ENCODE measurements at places on chromosomes 13 and 19. TPM values are rescaled to one million over a fixed set of nuclear protein-coding genes. Genes with fewer than 3 reads are reported as not detected.

The COX6B2 gene
- not detected for total RNA-seq

The NRTN gene
- total RNA-seq = 0.13 TPM

The NBEA gene
- total RNA-seq = 3.6 TPM

The ZNF675 gene
- total RNA-seq = 8.7 TPM

The CELF5 gene
- total RNA-seq = not detected

The NKPD1 gene
- 0.13 TPM for total RNA-seq

The CCNA1 gene
- 127 TPM for total RNA-seq

The TUBA3C gene
- total RNA-seq = not detected

The KIRREL2 gene
- total RNA-seq = 0.04 TPM

The ZNF471 gene
- 1.8 TPM for total RNA-seq

The PSPC1 gene
- total RNA-seq = 86.8 TPM

The FFAR3 gene
- not detected for total RNA-seq

The LYL1 gene
- 45.2 TPM for total RNA-seq

The QPCTL gene
- total RNA-seq = 18.7 TPM

The CEACAM20 gene
- not detected for total RNA-seq

The PLEKHJ1 gene
- total RNA-seq = 63.0 TPM

The CSNK1G2 gene
- 88.6 TPM for total RNA-seq

The ZNF491 gene
- total RNA-seq = 0.86 TPM

The POLD1 gene
- total RNA-seq = 82.0 TPM

The ATP12A gene
- total RNA-seq = not detected

The SHANK1 gene
- total RNA-seq = 0.26 TPM

The TPTE2 gene
- total RNA-seq = not detected

The SLITRK6 gene
- total RNA-seq = not detected

The ADAMTSL5 gene
- 0.07 TPM for total RNA-seq

The PHLDB3 gene
- total RNA-seq = 11.4 TPM

The ZNF726 gene
- 2.0 TPM for total RNA-seq

The OR7G3 gene
- not detected for total RNA-seq

The HS6ST3 gene
- total RNA-seq = 0.46 TPM

The ZNF823 gene
- 10.2 TPM for total RNA-seq

The TMEM38A gene
- 3.0 TPM for total RNA-seq

The SLC10A2 gene
- total RNA-seq = not detected

The PLIN4 gene
- total RNA-seq = under 0.01 TPM

The KLF2 gene
- 6.0 TPM for total RNA-seq

The COLGALT1 gene
- total RNA-seq = 107 TPM

The KCNJ14 gene
- 0.39 TPM for total RNA-seq

The PRR22 gene
- 0.33 TPM for total RNA-seq

The SOX21 gene
- total RNA-seq = 0.07 TPM

The KDELR1 gene
- total RNA-seq = 47.8 TPM

The LIM2 gene
- not detected for total RNA-seq

The CD22 gene
- total RNA-seq = not detected

The TMEM221 gene
- 0.04 TPM for total RNA-seq

The PRODH2 gene
- not detected for total RNA-seq

The HSPBP1 gene
- 37.8 TPM for total RNA-seq

The FFAR1 gene
- total RNA-seq = not detected

The ZNF723 gene
- not detected for total RNA-seq

The COL5A3 gene
- total RNA-seq = not detected

The LINGO3 gene
- total RNA-seq = not detected

All from pulmonary artery endothelial cell (primary cell).